ENCODE measurements at places on chromosomes 6 and 20.

DNA sequence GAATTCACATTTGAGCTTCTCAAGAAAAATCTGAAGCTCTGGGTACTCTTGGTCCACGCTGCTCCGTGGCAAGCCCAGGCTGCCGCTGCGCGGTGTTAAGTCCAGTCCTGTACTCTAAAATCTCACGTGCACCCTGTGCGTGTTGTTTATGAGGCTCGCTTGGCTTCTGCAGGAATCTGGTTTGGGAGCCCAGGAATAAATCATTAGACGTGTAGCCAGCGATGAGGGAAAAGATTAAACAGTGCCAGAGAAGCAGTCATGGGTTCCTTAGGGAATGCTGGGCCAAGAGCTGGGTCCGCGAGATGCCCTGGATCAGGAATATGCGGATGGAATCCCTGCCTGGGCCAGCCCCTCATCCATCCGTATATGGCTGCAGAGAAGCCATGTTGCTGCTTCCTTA lies 87.3 kb downstream of the KCNB1 start:
- no peak for DNase-seq

GRCh38 chr20:41047279-41047974 lies 18.8 kb downstream of the TOP1 start:
- DNase-seq, result no peak

DNA sequence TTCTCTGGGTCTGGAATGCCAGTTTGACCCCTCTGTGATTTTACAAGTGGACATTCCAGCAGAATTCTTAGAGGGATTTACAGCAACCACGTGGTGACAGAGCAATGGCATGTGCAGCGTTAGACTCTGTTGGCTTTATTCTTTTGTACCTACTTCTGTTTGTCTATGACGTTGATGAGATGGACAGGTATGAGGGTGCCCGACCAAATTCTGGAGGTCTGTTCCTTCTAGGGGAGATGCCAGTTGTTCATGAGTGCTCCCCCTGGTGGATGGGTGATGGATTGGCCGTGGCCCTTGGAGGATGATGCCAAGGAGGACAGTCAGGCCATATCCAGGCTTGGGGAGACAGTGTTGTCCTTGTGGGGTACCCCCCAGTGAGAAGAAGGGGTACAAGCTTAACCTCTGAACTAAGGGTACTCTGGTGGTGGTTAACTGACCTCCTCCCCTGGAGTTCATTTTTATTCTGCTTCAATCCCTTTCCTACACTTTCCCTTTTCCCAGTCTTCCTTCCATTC lies 198.6 kb downstream of the DTNBP1 start:
- DNase-seq, result peak; percentile 37

- no peak for DNase-seq
Observed at GRCh38 chr6:136014454-136015437, 163.2 kb downstream of the PDE7B start.

DNA sequence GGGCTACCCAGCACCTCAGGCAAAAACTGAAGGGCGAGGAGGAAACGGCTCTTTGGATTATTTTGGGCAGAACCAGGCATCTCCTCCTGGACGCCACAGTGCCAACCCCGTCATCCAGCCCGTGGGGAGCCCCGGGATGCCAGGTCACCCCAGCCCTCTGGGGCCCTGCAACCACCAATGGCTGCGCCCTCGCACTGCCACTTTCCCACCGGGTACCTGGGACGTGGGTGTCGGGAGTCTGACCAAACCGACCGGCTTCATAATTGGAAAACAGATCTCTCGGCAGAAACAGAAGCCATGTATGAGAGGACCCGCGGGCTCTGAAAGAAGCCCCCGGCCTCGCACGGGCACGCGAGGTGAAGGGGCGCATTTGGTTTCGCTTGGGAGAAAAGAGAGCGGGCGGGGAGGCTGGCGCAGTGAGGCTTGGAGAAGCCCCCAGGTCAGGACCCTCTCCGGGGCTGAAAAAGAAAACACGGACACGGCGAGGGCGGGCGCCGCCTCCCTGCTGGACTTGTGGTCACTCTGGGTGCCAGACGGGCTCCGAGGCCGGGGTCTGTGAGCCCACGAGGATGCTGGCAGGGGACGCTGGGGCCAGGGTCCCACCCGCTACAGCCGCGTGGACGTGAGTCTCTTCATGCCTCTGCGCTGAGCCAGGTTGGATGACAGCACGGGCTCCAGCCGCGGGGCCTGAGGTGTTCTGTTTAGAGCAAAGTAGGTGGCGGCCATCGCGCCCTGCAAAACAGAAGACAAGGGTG lies 29.6 kb upstream of the MPC1 start:
- DNase-seq, result no peak

- no peak for DNase-seq
Observed at GRCh38 chr20:20410678-20411077, 42.8 kb downstream of the INSM1 start.

GRCh38 chr20:53982624-53983023 lies 87.8 kb downstream of the BCAS1 start:
- no peak for DNase-seq

GRCh38 chr6:7859591-7859990 lies 51.0 kb downstream of the TXNDC5 start:
- DNase-seq, result no peak

DNA sequence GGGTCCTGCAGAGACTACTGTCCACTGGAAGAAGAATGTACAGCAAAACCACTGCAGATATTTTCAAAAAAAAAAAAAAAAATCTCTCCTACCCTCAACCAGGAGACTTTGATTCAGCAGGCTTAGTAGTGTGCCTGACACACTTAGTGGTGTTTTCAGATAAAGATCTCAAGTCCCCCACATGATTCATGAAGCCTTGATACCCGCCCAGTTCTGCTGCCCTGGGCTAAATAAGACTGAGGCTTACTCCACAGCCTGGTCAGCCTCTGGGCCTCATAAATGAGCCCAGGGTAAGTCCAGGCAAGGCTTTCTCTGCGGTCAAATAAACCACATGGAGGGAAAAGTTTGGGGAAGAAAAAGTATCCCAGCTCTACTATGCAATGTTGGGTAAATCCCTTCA lies 222.1 kb upstream of the ARID1B start:
- no peak for DNase-seq

GRCh38 chr6:144675231-144675861 lies 390.2 kb downstream of the UTRN start:
- no peak for DNase-seq

GRCh38 chr20:58002901-58003300 lies 225.6 kb downstream of the ANKRD60 start:
- no peak for DNase-seq

GRCh38 chr20:2637246-2637645 lies 15.2 kb upstream of the NOP56 start:
- no peak for DNase-seq

DNA sequence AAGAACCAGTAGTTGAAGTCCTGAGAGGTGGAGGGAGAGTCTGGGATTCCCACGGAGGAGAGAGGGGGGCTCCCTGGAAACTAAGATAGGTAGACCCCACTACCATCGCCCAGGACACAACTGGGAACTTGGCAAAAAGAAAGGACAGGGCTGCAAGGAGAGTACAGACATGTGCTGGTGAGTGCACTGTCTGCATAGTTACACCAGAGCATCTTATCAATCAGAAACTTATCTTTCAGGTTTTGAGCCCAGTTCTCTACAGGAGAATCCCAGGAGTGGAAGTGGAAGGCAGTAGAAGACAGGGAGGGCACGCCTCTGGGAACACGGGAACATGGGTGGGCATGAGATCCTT lies 12.2 kb downstream of the NFKBIL1 start:
- DNase-seq, result no peak

- no peak for DNase-seq
Observed at GRCh38 chr6:124560873-124561567, 401.2 kb upstream of the RNF217 start.

GRCh38 chr20:46406200-46406985 lies at the start of gene ELMO2:
Gene ELMO2 (minus strand): TSS chr20:46406615. CDS start chr20:46394482, 12,133 bp downstream.
- peak; percentile 92 for DNase-seq

GRCh38 chr6:85125526-85125925 lies 324.4 kb upstream of the NT5E start:
- no peak for DNase-seq

DNA sequence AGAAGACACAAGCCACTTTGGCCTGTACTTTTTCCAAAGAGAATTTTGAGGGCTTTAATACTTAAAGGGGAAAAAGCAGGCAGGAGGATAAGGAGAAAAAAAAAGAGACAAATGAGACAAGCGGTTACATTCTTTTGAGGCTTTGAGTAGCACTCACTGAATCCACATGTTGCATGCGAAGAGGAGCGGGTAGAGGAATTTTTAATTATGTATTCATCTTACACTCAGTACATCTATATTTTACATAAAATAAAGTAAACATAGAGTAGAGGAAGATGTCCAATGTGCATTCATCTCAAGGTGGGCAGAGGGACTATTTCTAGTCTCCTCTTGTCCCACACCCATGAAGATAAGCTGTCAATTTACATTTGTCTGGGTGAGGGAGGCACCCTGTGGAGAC lies 266.9 kb downstream of the CD109 start:
- no peak for DNase-seq

GRCh38 chr20:4666001-4666479 lies 55.7 kb upstream of the PRND start:
- peak; percentile 37 for DNase-seq

DNA sequence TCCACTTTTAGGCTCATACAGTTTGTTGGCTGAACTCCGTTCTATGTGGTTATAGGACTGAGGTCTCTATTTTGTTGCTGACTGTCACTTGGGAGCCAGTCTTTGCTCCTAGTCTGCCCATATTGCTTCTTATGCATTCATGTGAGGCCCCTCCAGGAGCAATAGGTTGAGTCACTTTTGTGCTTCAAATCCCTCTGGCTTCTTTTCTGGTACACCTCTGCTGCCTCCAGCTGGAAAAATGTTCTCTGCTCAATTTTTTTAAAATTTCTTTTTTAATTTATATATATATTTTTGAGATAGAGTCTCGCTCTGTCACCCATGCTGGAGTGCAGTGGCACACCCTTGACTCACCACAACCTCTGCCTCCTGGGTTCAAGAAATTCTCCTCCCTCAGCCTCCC lies 42.7 kb upstream of the NOX3 start:
- DNase-seq, result no peak

- no peak for DNase-seq
Observed at GRCh38 chr6:149384464-149384863, 15.6 kb upstream of the SUMO4 start.

- DNase-seq, result no peak
Observed at GRCh38 chr6:105646391-105646867, 243.5 kb upstream of the PREP start.

GRCh38 chr6:41153992-41154625 lies at the start of gene TREML1:
Gene TREML1 (minus strand): TSS chr6:41154347. CDS start chr6:41154288, 59 bp downstream.
- DNase-seq, result no peak

- no peak for DNase-seq
Observed at GRCh38 chr20:59784365-59784764, 149.1 kb downstream of the SYCP2 start.

- no peak for DNase-seq
Observed at GRCh38 chr20:18058661-18059467, 1.1 kb upstream of the OVOL2 start.

GRCh38 chr6:126235363-126235762 lies 104.6 kb upstream of the CENPW start:
- no peak for DNase-seq

GRCh38 chr6:100518588-100518987 lies 53.9 kb upstream of the SIM1 start:
- no peak for DNase-seq

- no peak for DNase-seq
Observed at GRCh38 chr6:25930532-25931410, at the start of gene SLC17A2. Gene SLC17A2 (minus strand): TSS chr6:25930691. CDS start chr6:25925796, 4,895 bp downstream.

- DNase-seq, result no peak
Observed at GRCh38 chr6:157832250-157832967, 9.4 kb downstream of the SNX9 start.

GRCh38 chr6:28137505-28137981 lies 4.1 kb upstream of the ZKSCAN8 start:
- DNase-seq, result no peak

DNA sequence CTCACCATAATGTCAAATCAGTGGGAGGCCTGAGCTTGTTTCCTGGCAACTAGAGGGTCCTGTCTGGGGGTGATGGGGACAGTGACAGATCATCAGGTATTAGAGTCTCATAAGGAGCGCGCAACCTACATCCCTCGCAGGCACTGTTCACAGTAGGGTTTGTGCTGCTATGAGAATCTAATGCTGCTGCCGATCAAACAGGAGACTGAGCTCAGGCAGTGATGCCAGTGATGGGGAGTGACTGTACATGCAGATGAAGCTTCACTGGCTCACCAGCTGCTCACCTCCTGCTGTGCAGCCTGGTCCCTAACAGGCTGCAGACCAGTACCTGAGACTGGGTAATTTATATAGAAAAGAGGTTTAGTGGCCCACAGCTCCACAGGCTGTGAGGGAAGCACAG lies 147.3 kb downstream of the TTLL2 start:
- no peak for DNase-seq

GRCh38 chr6:33201935-33202334 lies 1.3 kb downstream of the SLC39A7 start:
- DNase-seq, result no peak

DNA sequence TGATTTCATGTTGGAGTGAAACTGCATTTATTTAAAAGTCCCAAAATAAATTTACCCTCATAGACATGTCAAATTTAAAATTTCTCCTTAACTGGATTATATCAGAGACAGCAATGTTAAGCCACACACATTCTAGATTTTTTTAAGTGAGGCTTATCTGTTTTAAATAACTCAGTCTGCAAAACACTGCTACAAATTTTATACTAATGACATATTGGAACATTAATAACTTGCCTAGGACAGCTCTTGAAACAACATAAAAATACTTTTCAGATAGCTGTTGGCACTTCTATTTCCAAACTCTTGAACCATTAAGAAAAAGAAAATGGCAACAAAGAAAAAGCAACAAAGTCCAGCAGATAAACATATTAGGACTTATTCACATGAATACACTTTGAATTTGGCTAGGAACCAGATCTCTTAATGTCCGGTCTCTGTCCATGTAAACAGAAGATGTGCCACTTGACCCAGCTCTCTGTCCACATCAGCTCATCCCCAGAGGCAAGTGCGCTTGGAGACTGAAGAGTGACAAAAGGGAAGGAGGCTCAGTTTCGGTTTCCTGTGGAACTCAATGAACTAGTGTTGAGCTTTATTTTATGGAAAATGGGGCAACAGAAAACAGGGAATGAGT lies 219.3 kb upstream of the THBS2 start:
- no peak for DNase-seq

- DNase-seq, result no peak
Observed at GRCh38 chr6:25659633-25660368, 7.8 kb downstream of the SCGN start.

Data from stimulated activated CD8-positive, alpha-beta memory T cell treated with anti-CD3 and anti-CD28 coated beads, Interleukin-4, amount 100 ng/mL, for 1 hour (primary cell).